ENCODE measurements at places on chromosomes 5 and 9.

GRCh38 chr5:156394642-156395305, 67.8 kb downstream of the SGCD start:
- no peak for DNase-seq

- no peak for DNase-seq
Observed at GRCh38 chr5:56677690-56678305, 137.6 kb upstream of the MAP3K1 start.

DNA sequence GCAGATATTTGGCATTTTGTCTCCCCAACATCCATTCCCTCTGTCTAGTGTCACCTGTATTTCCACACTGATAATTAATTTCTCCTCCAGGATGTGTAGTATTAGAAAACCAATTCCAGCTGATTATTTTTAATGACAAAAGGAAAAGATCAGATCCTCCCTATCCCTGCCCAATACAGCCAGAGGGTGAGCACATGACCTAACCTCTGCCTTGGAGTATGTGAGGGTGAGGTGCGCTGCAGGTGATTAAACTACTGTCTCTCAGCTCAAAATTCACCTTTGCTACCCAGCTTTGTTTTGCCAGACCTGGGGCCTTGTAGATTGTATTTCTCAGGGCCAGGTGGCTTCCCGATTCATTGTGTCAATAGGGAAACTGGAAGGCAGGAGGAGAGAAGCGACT, 402.1 kb downstream of the PRELID2 start:
- DNase-seq, result no peak

DNA sequence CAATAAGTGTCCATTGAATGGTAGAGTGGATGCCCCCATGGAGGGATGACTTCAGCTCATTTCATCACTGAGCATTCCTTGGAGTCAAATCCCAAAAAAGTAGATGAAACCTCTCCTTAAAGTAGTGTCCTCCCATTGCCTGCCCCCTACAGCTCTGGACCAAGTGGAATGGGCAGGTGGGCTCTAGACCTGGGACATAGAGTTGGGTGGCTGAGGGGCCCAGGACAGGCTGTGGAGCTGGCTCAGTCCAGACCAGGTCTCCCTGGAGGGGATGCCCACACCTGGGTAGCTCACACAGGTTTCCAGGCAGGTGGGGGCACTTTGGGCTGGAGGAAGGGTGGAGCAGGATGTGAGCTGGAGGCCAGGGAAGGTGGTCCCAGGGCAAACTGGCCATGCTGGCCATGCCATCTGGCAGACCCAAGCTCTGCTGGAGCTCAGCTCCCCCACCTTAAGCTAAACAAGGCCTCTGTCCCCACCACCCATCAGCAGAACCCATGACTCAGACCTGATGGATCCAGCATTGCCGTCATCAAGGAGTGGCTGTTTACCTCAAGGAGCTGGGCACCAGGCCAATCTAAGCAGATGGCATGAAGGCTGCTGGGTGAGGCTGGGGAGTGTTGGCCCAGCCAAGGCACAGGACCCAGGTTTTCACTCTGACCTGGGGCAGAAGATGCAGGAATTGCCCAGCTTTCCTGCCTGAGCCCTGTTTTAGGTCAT, 6.2 kb upstream of the SPINK4 start:
- DNase-seq, result no peak

GRCh38 chr5:93053825-93054224, 527.2 kb downstream of the NR2F1-AS1 start:
- no peak for DNase-seq

- no peak for DNase-seq
Observed at GRCh38 chr9:37187292-37187691, 66.9 kb downstream of the ZCCHC7 start.

- no peak for DNase-seq
Observed at GRCh38 chr9:33117306-33117705, 40.8 kb upstream of the SMU1 start.

GRCh38 chr5:122701640-122702523, 73.0 kb upstream of the SNX2 start:
- DNase-seq, result no peak

DNA sequence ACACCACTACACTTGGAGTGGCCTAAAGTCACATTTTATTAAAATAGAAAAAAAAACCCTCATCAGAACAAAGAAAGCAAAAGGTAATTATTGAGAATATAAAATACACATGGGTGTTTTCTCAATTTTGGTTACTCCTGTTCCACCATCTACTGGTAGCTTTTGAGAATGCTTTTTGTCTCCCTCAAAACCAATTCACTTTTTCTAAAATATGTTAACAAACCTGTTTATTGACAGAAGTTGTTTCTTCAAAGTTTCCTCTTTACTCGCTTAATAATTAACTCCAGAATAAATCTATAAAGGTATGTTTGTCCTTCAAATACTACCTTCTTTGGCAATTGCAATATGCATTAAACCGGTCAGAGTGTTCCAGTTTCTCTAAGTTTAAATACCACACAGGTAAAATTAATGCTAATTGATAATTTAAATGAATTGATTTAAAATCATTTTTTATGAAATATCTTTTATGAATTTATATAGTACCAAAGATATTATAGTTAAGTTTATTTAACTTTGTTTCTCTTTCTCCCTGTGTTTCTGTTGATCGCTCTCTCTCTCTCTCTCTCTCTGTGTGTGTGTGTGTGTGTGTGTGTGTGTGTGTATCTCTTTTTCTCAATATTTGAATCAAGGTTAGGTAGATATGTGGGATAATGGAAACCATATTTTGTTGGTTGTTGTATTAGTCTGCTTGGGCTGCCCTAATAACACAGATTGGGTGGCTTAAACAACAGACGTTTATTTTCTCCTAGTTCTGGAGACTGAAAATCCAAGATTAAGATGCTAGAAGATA, 487.4 kb downstream of the PRDM9 start:
- DNase-seq, result no peak

GRCh38 chr5:170513856-170514525, 10.2 kb downstream of the KCNIP1 start:
- no peak for DNase-seq

GRCh38 chr5:152994033-152994680, 496.3 kb upstream of the GRIA1 start:
- no peak for DNase-seq

GRCh38 chr9:115278326-115279035, 160.5 kb upstream of the TNC start:
- no peak for DNase-seq

DNA sequence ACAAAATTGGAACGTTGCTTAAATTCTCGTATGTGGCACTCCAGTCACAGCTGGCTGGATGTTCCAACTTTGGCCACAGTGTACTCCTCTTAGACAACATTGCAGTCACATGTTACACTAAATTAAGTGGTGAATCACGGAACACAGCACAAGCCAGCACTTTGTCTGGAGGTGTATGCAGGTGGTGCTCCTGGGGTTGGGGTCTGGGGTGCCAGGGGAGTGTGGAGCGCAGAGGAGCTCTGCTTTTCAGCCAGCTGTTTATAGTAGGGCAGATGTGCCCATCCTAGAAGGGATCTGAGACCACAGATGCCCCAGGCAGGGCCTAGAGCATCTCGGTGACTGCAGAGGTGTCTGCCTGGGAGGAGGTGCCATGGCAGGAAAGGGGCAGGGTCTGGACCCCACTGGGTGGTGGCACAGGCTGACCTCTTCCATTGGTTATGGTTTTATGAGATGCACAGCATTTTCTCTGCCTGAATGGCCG, 82.6 kb downstream of the WNK2 start:
- DNase-seq, result no peak

GRCh38 chr9:115766370-115766955, 387.1 kb upstream of the PAPPA start:
- no peak for DNase-seq

DNA sequence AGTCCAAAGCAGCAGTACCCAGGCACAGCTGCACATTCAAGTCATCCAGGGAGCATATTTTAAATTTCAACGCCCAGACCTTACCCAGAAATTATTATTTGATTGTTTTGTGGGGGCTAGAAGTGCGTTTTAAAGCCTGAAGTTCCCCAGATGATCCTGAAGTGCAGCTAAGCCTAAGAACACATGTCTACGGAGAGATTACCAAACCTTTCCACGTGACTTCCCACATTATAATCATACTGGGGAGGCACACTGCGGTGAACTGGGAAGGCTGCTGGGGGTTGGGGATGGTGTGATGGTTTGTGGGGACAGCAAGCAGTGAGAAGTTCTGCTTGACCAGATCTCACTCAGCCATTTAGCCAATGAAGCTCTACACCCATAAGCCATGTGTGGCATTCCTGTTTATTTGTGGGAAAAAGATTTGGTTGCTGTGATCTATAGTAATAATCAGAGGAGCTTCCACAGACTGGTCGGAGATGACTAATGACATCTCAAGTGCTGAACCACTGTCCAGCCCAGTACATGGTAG, 93.4 kb upstream of the CDH6 start:
- DNase-seq, result no peak

DNA sequence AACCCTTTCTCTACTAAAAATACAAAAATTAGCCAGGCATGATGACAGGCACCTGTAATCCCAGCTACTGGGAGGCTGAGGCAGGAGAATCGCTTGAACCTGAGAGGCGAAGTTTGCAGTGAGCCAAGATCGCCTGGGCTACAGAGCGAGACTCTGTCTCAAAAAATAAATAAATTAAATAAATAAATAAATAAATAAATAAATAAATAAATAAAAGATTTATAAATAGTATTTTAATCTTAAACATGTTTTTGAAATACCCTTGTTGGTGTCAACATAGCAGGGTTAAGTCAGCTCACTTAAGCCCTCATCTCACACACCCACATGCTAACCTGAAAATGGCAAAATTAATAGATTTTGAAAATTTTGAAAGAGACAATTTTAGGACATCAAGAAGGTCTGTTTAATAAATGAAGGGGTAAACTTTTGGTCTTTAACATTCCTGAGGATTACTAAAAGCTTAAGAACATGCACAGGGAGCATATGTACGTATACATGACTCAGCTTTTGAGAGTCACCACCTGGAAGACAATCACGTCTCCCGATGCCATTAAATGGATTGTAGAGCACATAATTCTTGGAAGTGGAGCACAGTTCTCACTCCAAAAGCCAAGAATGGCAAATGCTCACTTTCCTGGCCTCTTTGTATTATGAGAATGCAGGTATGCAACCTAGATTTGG, 202.5 kb downstream of the GDNF start:
- DNase-seq, result no peak

DNA sequence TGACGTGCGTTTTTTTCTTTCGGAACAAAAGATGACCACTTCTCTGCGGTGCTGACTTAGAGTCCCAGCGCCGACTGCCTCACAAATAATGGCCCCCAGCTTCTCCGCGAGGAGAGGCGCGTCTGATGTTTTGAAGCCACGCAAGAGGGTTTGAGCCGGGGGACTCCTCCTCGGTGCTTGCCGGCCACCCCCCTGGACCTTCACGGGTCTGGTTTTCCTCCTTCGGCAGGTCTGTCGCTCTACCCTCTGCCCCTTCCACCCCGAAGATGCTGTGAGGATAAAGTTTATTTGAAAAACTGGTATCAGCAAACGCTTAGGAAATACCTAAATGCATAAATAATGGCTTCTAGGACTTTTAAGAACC, 584 bp downstream of the USP20 start:
- DNase-seq, result no peak

DNA sequence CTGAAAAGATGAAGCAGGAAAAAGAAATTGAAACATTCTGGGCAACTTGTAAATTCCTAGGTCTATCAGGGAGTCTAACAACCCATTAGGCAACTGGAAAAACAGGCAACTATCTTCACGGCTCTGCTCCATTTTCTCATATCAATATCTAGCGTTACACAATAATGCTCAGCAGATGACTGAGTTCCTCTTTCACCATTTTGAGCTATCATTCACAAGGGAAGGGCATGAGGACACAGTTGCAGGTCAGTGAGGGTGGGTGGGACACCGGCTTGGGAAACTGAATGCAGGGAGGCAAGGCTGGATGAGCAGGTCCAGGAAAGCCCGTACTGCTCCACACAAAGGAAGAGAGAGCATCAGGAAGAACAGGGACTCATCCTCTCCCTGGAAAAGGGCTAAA, 67.0 kb downstream of the FRMD3 start:
- no peak for DNase-seq

DNA sequence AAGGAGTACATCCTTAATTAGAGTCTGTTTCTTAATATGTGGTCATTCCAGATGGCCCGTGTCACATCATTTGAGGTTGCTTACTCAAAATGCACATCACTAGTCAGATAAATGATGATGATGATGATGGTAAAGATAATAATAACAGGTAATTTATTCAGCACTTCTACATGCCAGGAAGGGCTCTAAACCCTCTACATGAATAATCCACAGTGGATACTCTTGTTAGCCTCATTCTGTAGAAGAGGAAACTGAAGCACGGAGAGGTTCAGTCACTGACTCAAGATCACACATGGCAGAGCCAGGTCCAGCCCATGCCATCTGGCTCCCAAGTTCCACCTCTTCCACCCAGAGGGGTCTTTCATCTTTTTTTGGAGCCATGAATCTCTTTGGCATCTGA, 11.7 kb downstream of the SH3PXD2B start:
- no peak for DNase-seq

- DNase-seq, result peak; percentile 59
Observed at GRCh38 chr9:34451545-34451944, 6.8 kb downstream of the FAM219A start.

- DNase-seq, result no peak
Observed at GRCh38 chr5:143826951-143827444, 15.0 kb downstream of the HMHB1 start.

DNA sequence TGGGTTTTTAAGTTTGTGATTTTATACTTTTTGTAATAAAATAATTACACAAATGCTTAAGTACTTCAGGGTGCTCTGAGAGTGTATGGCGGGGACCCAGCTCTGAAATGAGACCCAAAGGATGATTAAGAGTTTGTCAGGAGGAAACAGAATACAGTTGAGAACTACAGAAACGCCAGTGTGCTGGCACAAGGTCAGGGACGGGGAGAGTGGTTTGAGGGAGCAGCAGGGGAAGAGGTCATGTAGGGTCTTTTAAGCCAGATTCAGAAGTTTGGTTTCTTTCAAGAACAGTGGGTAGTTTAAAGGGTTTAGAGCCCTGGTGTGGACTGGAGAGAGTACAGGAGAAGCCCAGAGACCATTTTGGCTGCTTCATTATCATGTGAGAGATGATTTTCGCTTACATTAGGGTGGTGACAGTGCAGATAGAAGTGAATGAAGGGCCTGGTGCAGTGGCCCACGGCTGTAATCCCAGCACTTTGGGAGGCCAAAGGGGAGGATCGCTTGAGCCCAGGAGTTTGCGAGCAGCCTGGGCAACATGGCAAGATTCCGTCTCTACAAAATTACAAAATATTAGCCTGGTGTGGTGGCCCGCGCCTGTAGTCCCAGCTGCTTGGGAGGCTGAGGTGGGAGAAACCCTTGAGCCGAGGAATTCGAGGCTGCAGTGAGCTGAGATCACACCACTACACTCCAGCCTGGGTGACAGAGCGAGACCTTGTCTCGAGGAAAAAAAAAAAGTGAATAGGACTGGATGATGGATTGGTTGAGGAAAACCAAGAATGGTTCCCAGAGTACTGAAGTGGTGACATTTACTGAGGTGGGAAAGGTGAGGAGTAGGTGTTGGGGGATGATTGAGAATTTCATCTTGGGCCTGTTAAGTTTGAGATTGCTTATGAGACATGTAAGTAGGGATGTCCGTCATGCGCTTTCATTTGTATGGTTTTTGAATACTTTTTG, 1.4 kb upstream of the ETF1 start:
- no peak for DNase-seq
